Foreskin keratinocyte (primary cell): ENCODE measurements at places on chromosomes 7 and 10.

GRCh38 chr10:123428391-123428790, 237.8 kb upstream of the GPR26 start:
- DNase-seq: no peak

- no peak for DNase-seq
Observed at GRCh38 chr7:142603870-142604448, 145.3 kb upstream of the PRSS1 start.

GRCh38 chr7:132430861-132431822, 145.1 kb downstream of the PLXNA4 start:
- DNase-seq: peak; percentile 25

GRCh38 chr7:140595468-140596092, 45.0 kb downstream of the DENND2A start:
- DNase-seq: no peak

DNA sequence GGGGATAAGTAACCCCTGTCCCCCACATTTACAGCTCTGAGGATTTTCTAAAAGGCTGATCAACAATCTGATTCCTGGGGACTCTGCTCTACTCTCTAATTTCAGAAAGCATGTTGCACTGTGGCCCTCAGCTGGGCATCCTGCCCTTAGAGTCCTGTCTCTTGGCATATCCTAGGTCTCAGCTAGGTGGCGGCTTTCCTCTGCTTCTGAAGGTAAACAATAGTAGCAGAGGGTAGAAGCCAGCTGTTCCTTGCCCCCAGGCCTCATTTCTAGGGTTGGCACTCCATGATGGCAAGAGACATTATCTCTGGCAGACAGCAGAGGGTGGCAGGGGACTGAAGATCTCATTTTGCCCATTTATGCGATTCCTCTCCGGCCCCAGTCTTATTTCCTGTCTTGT, 77.0 kb downstream of the ADCYAP1R1 start:
- no peak for DNase-seq

DNA sequence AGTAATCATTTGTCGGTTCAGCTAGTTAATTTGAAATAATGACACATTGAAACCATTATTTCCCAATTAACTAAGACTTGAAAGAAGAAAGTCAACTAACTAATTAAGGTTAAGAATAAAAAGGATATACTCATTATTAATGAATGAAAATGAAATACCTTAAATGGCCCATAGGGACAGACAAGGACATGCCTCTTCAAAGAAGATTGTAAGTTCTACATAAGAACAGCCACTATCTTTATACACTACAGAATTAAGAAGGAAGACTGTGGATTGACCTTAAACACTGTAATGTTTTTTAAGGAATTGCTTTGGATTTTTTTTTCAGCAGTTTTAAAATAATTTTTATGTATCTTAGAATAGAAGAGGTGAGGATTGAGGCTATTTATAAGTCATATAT, 60.7 kb downstream of the CSTF2T start:
- DNase-seq: no peak

- DNase-seq: no peak
Observed at GRCh38 chr7:593324-594115, 73.9 kb upstream of the PDGFA start.

DNA sequence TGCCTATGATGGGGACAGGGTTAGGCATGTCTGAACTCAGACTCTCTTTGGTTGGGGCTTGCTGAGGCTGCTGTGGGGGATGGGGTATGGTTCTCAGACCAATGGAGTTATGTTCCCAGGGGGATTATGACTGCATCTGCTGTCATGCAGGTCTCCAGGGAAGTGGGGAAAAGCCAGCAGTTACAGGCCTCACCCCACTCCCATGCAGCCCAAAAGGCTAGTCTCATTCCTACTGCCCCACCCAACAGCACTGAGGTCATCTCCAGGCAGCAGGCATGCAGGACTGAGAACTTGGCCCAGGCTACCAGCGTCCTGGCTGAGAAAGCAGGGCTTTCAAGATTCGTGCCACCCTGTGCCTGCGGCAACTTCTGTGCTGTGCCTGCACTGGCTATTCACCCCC, 373.3 kb downstream of the HTR7 start:
- peak; percentile 98 for DNase-seq

DNA sequence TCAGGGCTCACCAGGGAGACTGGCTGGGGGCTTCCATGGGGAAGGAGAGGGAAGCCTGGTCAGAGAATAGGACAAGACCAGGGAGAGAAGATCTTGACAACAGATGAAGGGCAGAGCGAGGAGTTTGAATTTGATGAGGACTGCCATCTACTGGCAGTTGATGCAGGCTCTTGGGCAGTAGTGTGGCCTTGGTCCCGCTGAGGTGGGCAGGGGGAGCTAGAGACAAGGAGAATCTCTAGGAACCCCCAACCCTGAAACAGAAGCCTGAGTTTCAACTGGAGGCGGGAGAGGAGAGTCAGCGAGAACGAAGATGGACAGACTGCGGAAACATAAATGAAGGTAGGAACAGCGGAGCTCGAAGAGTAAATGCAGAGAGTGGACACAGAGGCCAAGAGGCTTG, 81.0 kb downstream of the PPP1R3C start:
- no peak for DNase-seq
